ENCODE measurements at places on chromosomes 11 and 22. TPM values are rescaled to one million over a fixed set of nuclear protein-coding genes. Genes with fewer than 3 reads are reported as not detected.

UBXN1 gene
- 132 TPM for total RNA-seq

SPA17 gene
- total RNA-seq: 14.2 TPM

ALX4 gene
- not detected for total RNA-seq

PDGFD gene
- total RNA-seq: 14.5 TPM
